ENCODE measurements at places on chromosomes 6 and 20. TPM values are rescaled to one million over a fixed set of nuclear protein-coding genes. Genes with fewer than 3 reads are reported as not detected.

OR10C1 gene
- total RNA-seq = not detected

FAM83C gene
- total RNA-seq = not detected

OR11A1 gene
- not detected for total RNA-seq

LAMA5 gene
- total RNA-seq = 44.8 TPM

GPX5 gene
- total RNA-seq = not detected

- DNase-seq = no peak
These were observed 29.3 kb upstream of the ZBTB24 start for GRCh38 chr6:109512271-109512817.

DNA sequence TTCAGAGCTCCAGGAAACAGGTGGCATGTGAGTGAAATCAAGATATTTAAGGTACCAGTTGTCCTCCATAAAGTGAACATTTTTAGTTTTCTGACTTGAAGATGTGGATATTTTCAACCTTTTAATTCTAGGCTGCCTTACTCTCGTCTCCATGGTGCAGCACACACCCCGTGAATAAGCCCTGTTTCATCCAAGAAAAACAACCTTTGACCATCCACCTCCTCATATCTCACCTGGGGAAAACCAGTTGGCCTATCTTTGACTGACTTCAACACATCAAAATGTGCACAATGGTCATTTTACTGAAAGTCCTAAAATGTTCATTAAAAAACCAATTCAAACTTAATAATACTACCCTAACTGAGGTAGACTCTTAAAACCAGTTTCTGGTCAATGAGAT, 73.8 kb upstream of the CD2AP start:
- no peak for DNase-seq

DNA sequence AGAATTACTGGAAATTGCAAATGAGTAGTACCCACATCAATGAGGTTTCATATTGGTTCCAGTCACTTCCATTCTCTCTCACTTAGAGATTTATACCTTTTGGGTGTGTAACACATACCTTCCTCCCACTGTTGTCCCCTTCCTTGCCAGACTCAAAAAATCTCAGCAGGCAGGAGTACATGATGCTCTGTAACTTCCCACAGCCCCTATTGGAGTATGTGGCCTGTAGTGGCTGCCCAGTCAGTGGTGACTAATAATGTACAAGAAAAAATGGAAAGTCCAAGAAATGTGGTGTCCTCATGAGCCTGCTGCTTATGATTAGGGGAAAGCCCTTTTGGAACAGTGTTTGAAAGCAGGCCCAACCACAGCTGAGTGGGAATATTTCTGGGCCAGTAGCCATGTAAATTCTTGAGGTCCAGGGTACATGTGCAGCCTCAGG, 312.0 kb downstream of the ZFAND3 start:
- DNase-seq = peak; percentile 95

GRCh38 chr6:22737331-22737730, 168.0 kb downstream of the HDGFL1 start:
- peak; percentile 49 for DNase-seq

DNA sequence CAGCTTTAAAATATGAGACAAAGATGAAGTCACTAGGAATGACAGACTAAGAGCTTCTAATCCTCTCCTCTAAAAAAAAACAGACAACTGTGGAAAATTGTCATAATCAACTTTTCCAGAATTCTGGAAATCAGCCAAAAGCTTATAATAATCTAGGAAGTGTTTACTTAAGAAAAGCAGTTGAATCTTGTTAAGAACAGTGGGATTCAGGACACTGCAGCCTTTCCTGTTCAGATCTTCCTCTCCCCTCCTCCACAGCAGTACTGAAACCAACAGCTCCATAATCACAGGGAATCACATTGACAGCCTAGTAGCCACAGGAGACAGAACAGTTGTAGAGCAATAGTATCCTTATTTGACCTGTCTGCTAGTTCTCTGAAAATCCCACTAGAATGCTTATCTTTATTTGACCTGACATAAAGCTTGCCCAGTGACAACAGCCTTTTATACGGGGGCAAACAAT, 41.6 kb downstream of the IBTK start:
- DNase-seq = peak; percentile 6

GRCh38 chr20:9981829-9982228, 53.0 kb upstream of the ANKEF1 start:
- peak; percentile 66 for DNase-seq

DNA sequence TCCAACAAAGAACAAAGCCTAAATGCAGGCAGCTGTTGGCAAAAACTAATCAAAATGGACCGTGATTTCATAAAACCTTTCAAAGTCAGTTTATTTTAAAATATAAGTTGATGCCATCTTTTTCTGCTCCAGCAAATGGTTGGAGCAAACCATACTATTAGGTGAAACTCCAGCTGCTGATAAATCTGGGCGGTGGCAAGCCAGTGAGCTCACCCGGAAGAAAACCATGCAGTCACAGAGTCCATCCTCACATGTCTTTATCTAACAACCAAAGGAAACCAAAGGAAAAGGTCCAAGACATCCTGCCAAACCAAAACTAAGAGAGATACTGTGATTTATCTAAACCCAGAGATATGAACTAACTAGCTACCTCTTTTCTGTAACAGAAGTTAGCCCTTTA, 72.6 kb downstream of the HIVEP2 start:
- peak; percentile 62 for DNase-seq

DNA sequence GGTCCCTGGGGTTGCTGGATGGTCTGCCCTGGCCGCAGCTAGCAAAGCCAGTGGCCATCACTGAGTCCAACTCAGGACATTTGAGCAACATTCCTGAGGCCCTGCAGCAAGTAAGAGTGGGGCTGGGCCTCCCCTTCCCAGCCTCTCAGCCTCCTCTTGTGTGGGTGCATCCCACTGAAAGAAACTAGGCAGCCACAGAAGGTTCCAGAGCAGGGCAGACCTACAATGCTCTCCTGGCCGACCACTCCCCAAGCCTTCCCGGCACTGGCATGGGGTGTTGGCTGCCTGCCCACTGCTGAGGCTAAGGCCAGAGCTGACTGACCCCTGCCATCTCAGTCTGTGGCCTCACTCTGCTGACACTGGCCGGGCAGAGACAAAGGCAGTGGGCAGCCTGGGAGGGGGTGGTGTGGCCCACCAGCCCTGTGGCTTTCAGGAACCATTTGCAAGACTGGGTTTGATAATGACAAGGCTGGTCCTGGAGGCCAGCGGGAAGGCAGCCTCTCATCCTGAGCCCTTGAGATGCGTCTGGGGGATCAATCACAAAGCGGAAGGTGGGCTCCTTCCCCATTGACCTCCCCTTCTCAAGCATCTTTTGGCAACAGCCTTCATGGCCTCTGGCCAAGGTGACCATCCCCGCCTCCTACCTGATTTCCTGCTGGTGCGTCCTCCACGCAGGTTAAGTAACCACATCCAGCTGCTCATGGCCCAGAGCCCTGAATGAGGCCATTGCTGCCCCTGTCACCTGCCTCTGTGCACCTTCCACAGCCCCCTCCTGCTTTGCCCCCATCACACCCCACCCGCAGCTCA, 9.6 kb downstream of the DLGAP4 start:
- no peak for DNase-seq

- DNase-seq = no peak
These were observed 78.4 kb downstream of the ZFAND3 start for GRCh38 chr6:37897818-37898515.

GRCh38 chr6:139423971-139424667, 49.7 kb upstream of the CITED2 start:
- DNase-seq = no peak

DNA sequence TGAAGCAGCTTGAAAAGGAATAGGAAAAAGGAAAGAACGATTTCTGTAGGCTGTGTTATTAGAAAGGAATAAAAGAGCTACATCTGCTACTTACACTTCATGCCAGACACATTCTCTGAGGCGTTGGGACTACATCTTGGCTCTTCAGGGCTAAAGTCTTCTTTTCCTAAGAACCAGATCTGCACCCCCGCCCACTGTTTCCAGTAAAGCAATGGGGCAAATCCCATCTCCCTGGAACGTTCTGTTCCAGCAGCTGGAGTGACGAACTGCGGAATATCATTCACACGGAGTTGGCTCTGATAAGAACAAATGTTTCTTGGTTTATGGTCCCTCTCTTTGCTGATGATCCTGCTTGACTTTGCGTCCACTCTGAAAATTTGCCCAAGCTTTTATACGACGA, 26.9 kb downstream of the FAM50B start:
- DNase-seq = no peak

DNA sequence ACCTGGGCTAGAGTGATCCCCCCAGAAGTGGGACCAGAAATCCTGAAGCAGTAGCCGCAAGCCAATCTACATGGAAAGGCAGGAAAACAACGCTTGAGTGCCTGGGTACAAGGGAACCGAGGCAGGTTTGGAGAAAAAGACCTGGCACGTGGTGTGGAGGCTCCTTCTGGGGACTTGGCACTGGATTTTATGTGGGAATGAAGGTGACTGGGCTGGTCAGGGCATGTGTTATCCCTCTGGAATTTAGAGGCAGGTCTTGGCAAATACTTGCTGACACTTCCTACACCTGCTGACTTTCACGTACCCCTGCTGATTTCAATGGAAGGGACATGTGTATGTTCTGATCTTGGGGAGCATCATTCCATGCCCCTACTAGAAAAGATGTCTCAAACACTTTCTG, 25.0 kb upstream of the FAM217A start:
- DNase-seq = no peak

DNA sequence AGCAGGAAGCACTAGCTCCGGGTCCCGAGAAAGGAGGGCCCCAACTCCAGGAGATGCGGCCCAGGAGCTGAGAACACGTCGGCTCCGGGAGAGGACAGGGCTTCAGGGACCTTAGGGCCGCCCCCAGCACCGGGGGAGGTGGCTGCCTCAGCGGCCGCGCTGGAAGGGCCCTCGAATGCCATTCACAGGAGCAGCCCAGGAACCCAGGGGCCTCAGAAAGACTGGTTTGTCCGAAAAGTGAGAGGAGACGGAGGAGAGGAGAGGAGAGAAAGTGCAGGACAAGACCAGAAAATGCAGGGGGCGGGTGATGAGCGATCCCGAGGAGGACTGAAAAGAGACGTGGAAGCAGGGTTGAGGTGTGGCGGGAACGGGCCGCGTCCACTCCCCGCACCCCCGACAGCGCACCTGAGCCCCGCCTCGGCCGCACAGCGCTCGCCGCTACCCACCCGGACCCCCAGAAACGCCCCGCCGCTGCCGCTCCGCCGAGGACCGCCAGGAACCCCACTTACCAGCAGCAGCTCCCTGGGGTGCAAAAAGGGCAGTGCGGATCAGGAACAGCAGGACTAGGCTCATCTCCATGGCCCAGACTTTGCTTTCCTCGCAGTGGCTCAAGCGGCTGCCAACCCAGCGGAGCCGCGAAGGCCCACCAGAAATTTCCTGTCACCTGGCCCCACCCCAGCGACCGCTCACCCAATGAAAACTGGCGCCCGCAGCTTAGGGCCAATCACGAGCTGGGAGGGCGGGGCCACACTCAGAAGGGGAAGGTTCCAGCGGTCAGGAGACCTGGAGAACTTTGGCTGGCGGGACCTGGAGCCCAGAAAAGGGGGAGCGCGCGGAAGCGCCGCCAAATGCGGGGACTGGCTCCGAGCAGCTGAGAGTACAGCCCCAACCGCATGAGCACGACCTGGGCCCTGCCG, 25.4 kb downstream of the HLA-F start:
- DNase-seq = peak; percentile 88
